ENCODE measurements at places on chromosomes 3 and 15.

DNA sequence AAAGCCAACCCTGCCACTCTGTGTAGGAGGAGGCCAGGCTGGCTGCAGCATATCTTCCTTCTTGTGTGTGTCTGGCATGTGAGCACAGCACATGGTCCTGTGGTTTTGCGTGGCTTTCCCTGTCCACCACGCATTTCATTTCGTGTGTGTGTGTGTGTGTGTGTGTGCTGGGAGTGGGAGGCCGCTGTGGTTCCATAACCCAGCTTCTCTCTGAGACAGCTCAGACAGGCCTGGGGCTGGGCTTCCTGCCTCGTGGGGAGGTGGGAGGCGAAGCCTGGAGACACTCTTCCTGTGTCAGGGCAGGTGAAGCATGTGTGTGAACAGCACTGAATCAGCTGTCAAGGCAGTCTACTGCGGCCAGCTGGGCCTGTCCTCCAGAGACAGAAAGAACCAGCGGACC, 16.0 kb upstream of the MRPS22 start:
- DNase-seq: no peak

GRCh38 chr3:72606005-72606800, 242.0 kb downstream of the SHQ1 start:
- no peak for DNase-seq

- no peak for DNase-seq
Measured at GRCh38 chr15:33425142-33425541, 114.4 kb downstream of the RYR3 start.

DNA sequence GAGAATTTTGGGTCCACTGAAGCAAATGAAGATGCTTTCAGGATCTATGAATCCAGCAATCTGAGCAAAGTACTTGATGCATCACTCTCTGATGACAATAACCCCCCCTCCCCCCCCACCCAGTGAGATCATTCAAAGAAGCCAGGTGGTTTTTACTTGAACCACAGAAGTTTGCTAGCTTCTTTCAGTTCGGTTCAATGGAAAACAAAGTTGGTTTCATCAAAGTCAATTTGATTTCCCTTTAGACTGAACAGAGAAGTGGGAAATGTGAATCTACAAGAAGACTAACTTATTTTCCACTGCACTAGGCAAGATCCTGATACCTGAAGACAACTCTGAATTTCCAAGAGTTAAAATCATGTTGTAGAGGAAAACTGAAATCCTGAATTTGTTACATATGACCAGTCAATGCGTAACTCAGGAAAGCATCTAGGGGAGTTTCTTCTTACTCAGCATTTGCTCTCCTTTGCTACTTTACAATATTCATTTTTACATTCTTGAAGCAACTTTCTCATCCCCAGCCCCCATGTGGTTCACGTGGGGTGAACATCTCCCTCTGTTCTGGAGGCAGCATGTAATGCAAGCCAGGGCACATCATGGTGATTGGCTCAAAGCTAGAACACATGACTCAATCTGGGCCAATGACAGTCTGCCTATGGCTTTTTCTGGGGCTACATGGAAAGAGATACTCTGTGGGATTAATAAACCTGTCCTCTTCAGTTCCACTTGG, 572.6 kb downstream of the FOXP1 start:
- DNase-seq: peak; percentile 65

GRCh38 chr15:68081869-68082505, 27.9 kb downstream of the PIAS1 start:
- DNase-seq: no peak

- no peak for DNase-seq
Measured at GRCh38 chr3:155702745-155703591, 41.9 kb downstream of the PLCH1 start.

- DNase-seq: no peak
Measured at GRCh38 chr3:170520996-170521395, 64.9 kb downstream of the SLC7A14 start.

GRCh38 chr3:14452740-14453710, 50.6 kb downstream of the SLC6A6 start:
- no peak for DNase-seq

DNA sequence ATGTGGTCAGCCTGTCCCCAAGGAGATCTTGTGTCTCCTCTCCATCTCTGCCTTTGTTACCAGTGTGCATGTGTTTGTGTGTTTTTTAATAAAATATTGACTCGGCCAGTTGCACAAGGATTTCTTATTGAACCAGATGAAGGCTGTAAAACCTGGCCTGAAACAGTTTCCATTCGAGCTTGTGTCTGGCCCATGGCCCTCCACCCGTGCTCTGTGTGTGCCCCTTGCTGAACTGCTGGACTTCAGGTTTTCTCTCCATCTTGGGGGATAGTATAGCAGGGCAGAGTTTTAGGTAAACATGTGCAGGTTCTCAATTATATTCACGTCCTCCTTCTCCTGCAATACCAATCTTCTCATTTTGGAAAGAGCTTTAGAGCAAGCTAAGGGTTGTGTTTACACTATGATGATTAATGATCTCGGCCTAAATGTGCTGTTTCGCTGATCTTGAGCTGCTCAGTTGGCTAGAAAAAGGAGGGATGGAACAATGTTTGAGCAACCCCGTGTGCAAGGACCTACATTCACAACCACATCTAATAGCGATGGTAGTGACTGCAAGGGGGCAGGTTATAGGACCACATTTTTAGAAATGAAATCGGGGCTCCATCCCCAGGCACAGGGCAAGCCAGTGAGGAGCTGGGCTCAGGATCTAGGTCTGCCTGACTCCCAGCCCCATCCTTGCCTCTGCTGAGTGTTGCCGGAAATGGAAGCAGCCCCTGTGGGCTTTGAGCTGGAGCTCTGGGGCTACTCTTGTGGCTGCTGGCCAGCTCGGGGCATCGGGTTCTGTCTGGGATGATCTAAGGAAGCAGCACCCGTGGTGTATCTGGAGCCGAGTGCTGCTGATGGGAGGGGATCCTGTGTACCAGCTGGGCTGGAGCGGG, 47.7 kb downstream of the CMTM6 start:
- DNase-seq: no peak

DNA sequence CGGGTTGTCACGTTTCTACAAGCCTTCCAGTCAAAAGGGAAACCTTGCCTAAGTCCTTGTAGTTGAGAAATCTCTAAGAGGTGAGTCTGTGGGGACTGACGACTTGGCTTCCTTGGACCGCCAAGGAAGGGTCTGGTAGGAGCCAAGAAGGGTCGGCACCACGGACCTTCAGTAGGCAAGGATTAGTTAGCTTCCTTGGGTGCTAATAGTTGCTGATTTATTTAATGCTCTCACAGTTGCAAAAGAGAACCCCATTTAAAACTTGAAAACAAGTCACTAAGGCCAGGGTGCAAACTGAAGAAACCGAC, 361 bp upstream of the LCMT2 start:
- no peak for DNase-seq

DNA sequence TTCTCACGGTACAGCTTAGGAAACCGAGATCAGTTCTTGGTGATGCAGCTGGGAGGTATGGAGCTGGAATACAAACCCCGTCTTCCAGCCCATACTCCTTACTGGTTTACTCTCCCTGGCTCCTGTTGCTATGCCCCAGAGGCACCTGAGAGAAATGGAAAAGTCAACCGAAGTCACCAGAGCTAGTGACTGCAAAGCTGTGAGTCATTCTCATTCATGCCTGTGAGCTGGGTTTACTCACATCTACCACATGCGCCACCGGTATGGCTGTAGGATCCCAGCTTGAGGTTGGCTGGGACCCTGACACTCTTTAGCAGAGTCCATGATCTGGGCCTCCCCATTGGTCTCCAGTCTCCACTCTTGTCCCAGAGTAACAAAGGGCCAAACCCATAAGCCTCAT, 111.5 kb upstream of the ETV5 start:
- DNase-seq: no peak

- no peak for DNase-seq
Measured at GRCh38 chr3:107142786-107143575, 234.3 kb upstream of the CCDC54 start.

- no peak for DNase-seq
Measured at GRCh38 chr3:36434687-36435426, 54.6 kb downstream of the STAC start.

DNA sequence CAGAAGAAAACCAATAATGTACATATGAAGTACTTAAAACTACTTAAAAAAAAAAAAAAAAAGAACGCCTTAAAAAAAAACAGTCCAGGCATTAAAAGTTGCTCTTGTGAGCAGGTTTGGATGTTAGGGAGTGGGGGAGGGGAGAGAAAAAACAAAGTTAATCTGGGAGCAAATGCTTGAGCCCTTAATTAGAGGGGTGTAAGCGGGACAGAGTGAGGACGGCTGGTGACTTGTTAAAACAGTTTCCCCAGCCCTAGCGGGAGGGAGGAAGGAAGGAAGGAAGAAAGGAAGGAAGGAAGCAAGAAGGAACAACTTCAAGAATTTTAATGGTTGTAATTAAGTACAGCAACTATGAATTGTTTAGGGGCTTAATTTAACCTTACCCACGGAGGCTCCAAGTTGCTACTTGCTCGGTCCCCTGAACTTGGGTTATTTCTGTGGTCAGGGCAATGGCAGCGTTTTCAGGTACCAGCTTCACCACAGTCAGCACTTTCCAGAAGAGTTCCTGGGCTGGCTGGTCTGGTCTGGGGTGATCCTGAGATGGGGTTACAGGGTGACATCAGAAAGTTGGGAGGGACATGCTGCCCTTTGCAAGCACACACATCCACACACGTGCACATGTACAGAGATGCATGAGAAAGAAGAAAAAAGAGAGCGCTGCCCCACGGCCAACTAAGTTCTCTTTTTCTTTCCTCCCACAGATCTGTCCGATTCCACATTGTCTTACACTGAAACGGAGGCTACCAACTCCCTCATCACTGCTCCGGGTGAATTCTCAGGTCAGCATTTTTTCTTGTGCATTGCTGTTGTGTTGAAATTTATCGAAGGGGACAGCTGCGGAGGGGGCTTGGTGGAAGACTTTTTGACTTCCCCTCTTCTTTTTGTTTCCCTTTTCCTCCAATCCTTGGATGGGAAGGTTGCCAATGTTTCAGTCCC, 14.0 kb downstream of the SMAD6 start:
- no peak for DNase-seq

GRCh38 chr3:57683286-57683685, 9.6 kb downstream of the DENND6A start:
- no peak for DNase-seq

DNA sequence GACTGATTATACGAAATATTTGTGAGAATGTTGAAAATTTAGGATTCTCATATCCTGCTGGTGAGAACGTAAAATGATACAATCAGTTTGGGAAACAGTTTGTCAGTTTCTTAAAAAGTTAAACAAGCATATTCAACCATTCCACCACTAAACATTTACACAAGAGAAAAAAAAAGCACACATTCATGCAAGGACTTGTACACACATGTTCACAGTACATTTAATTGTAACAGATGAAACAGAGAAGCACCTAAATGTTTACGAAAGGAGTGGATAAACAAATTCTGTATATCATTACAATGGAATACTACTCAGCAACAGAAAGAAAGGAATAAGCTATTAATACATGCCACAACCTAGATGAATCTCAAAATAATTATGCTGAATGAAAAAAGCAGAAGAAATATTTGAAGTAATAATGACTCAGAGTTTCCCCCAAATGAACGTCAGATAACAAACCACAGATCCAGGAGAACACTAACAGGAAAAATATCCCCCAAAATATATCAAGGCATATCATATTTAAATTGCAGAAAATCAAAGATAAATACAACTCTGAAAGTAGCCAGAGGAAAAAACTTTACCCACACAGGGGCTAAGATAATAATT, 14.3 kb downstream of the ANKRD28 start:
- DNase-seq: no peak

DNA sequence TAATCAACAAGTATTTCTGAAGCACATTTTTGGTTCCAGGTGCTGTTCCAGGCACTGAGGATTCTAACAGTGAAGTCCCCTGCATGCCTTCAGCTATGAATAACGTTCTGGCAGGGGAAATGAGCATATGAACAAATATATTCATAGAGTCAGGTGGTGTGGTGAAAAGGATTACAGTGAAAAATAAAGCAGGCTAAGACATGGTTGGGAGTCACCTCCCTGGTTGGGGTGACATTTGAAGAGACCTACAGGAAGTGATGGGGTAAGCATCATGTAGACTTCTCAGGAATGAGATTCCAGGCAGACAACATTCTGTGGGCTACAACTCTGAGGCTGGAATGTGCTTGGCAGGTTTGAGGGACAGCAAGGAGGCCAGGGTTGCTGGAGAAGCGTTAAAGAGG, 15.0 kb downstream of the FRMD4B start:
- DNase-seq: no peak

DNA sequence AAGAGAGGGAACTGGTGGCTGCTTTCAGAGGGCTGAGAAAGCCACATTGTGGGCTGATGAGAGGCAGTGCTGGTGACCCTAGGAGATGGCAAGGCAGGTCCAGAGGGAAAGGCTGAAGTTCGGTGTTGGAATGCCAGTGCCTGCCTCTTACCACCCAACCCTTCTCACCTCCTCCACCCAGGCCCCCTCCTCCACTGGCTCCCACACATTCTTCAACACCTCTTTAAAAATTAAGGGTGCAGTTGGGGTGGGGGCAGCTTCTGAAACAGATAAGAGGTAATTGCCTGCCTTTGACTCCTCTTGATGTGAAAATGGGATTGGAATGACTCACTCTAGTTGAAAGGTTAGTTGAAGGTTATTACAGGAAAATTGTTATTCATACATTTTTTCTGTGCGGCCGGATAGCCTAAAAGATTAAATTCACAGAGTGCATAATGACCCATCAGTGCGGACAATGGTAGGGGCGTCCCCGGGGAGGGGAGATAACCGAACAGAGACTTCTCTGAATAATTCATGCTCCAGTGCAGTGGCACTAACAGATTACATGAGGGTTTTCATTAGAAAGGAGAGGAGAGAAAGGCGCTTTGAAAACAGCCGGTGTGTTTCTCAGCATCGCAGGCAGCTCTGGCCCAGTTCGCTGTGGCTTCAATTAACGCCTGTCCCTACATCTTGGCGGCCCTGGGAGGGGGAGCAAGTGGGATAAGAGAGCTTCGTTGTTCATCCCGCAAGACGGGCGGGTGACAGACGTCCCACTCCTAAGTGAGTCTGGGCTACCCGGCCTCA, 212.4 kb downstream of the TLE3 start:
- no peak for DNase-seq

- no peak for DNase-seq
Measured at GRCh38 chr3:139935866-139936817, 1.2 kb downstream of the CLSTN2 start.

DNA sequence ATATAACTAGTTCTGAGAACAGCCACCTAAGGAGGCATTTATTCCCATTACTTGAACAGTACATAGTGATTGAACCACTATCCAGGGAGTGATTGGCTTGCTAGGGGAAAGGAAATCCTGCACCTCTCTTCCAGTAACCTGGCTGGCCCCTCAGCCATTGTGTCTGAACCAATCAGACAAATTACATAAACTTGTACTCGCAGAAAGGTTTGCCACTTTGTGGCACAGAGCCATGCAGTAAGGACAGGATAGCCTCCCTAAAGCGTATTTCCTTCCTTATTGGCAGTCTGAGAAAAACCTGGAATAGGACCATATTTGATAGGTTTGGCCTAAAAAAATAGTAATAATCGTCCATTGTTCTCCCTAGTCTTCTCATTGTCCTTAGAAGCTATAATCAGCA, 19.0 kb downstream of the CMSS1 start:
- DNase-seq: no peak

- DNase-seq: no peak
Measured at GRCh38 chr3:43534675-43535074, 87.1 kb downstream of the ANO10 start.

- DNase-seq: no peak
Measured at GRCh38 chr3:41900265-41900664, 61.6 kb downstream of the ULK4 start.
